ENCODE measurements at places on chromosomes 2 and 18. TPM values are rescaled to one million over a fixed set of nuclear protein-coding genes. Genes with fewer than 3 reads are reported as not detected.

DNA sequence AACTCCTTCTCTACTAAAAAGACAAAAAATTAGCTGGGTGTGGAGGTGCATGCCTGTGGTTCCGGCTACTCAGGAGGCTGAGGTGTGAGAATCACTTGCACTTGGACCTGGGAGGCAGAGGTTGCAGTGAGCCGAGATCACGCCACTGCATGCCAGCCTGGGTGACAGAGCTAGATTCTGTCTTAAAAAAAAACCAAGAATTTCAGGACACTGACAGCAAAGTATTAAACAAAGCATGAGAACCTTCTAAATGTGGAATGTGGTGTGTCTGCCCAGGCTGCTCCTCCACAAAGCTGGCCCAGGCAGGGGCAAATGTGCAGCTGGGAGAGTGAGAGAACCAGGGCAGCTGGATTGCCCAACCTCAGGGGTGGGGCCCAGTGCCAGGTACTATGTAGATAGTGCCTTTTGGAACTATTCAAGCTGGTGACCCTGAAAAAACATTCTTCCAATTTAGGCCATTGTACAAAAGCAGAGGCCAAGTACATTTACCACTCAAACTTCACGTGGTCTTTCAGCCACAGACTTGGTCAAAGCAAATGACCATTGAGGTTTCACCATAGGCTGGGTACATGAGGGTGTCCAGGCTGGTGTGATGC is 6.7 kb upstream of the UGT1A5 start:
- no peak for ATAC-seq

DNA sequence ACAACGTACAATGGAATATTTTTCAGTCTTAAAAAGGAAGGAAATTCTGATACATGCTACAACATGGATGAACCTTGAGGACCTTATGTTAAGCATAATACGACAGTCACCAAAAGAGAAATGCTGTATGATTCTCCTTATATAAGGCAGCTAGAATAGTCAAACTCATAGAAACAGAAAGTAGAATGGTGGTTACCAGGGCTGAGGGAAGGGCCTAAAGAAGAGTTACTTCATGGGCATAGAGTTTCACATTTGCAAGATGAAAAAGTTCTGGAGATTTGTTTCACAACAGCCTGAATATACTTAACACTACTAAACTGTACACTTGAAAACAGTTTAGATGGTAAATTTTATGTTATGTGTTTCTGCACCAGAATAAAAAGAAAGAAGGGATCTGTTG is 113.3 kb downstream of the GALNT1 start:
- ATAC-seq: no peak

- no peak for ATAC-seq
Measured at GRCh38 chr18:59029663-59030429, 109.8 kb upstream of the SEC11C start.

- ATAC-seq: no peak
Measured at GRCh38 chr2:63408530-63408929, 179.7 kb downstream of the WDPCP start.

GRCh38 chr2:54480025-54480424 is 23.9 kb downstream of the SPTBN1 start:
- no peak for ATAC-seq

DNA sequence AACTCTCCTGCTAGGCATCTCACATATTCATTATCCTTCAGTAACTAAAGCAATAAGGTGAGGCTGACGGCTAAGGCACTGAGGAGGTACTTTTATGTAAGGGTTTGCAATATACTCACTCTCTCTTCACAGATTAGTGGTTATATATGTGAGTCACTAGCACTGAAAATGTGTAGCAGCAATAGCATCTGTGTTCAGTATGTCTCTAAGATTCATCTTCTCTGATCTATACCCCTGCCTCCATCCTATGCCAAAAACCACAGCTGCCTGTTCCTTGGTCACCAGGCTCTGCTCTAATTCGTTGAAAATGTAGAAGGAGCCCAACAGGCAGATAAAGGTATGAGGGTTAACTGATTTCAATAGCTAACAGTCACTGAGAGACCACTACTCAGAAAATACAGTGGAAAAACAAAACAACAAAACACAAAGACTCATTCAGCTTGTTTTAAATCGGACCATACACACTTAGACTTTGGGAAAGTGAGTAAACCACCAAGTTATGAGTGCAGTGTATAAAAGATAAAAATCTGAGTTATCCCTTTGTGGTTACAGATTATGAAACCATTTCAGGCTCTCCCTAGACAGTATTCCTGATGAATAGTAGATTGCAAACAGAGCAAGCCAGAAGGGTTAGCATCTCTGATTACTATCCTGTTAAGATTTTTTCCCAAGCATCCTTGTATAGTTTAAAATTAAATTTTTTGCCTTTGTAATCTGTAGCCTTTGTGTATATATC is 75.3 kb upstream of the CYP26B1 start:
- no peak for ATAC-seq

STPG4 gene
- total RNA-seq: 0.50 TPM

CXCR1 gene
- total RNA-seq: not detected

Data from activated T-helper 17 cell treated with anti-CD3 and anti-CD28 coated beads, Interleukin-2, amount 50 U/mL, for 72 hours (primary cell).